Fibroblast of villous mesenchyme (primary cell): ENCODE measurements at places on chromosomes 7 and 10. TPM values are rescaled to one million over a fixed set of nuclear protein-coding genes. Genes with fewer than 3 reads are reported as not detected.

GRID2IP gene
- not detected in 2 replicates for total RNA-seq

SEC23IP gene
- total RNA-seq = 37.7 and 44.9 TPM in 2 replicates

ZMIZ1 gene
- 23.3 and 30.9 TPM in 2 replicates for total RNA-seq

COL28A1 gene
- under 0.01 TPM in 2 replicates for total RNA-seq

LIPN gene
- total RNA-seq = not detected in 2 replicates
